Ecto neural progenitor cell (in vitro differentiated cells): ENCODE measurements at places on chromosomes 12 and 14.

DNA sequence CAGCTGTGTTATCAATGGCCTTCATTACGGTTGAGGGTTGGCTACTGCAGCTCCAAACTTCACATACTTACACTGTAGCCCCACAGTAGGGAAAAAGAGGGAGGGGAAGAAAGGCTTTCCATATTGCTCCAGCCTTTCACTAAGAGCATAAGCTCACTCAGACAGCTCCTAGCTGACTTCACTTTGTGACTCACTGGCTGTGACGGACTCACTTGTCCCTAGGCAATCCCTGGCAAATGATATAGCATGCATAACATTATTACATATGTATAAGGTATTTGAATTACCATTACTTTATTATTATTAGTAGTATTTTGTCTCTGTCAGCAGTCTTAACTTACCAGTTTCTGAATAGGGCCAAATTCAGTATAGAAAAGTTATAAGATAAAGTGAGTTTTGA is 350.7 kb downstream of the RMST start:
- no peak for DNase-seq

DNA sequence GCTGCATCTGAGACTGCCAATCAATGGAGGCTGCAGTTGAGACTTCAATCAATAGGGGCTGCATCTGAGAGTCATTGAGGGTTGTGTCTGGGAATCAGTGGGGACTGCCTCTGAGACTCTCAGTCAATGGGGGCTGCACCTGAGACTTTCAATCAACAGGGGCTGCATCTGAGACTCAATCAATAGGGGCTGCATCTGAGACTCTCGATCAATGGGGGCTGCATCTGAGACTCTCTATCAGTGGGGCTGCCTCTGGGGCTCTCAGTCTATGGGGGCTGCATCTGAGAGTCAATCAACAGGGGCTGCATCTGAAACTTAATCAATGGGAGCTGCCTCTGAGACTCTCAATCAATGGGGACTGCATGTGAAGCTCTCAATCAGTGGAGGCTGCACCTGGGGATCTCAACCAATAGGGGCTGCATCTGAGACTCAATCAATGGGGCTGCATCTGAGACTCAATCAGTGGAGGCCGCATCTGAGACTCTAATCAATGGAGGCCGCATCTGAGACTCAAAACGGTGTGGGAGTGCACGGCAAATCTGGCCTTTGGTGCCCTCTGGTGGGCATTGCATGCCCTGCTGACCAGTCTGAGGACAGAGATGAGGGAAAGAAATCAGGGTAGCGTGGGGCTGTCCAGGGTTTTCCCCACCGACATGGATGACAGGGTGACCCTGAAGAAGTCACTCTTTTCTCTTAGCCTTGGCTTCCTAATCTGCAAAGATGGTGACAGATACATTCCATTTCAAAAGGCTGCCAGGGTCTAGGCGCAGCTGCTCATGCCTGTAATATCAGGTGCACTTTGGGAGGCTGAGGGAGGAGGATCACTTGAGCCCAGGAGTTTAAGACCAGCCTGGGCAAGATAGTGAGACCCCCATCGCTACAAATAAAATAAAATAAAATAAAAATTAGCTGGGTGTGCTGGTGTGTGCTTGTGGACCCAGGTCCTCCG is 41.3 kb upstream of the EIF5 start:
- DNase-seq, result peak; percentile 85

GRCh38 chr14:90248594-90248993 is 7.8 kb upstream of the PSMC1 start:
- DNase-seq, result no peak

- DNase-seq, result no peak
Measured at GRCh38 chr12:78229591-78230101, 399.0 kb downstream of the NAV3 start.

GRCh38 chr14:70871863-70872677 is 35.2 kb upstream of the PCNX1 start:
- no peak for DNase-seq
